ENCODE measurements at places on chromosomes 12 and 14.

GRCh38 chr12:54159140-54159539 lies 29.6 kb downstream of the SMUG1 start:
- DNase-seq, result peak; percentile 97

- DNase-seq, result no peak
These were observed 83.3 kb downstream of the PLXNC1 start for GRCh38 chr12:94231709-94232108.

- no peak for DNase-seq
These were observed 1.6 kb downstream of the MFAP5 start for GRCh38 chr12:8661016-8661415.

- DNase-seq, result no peak
These were observed 1.4 kb downstream of the FOXA1 start for GRCh38 chr14:37593511-37594237.

DNA sequence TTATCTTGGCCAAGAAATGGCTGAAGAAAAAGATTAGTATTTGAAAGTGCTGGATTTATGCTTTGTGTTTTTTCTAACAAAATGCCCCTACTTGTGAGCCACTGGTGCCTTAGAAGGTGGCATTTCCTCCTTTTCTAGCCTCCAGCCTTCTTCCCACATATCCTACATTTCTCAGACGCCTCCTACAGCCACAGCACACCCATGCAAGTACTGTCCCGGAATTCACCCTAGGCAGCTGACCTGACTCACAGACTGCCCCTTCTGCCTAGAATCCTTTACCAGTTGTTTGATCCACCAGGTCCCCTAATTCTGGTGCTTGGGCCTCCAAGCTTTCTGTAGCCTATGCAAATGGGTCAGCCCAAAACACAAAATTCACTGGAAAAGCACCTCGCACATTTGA lies 166.0 kb downstream of the FOXN3 start:
- no peak for DNase-seq

- no peak for DNase-seq
These were observed 166.1 kb upstream of the KITLG start for GRCh38 chr12:88746386-88746785.

DNA sequence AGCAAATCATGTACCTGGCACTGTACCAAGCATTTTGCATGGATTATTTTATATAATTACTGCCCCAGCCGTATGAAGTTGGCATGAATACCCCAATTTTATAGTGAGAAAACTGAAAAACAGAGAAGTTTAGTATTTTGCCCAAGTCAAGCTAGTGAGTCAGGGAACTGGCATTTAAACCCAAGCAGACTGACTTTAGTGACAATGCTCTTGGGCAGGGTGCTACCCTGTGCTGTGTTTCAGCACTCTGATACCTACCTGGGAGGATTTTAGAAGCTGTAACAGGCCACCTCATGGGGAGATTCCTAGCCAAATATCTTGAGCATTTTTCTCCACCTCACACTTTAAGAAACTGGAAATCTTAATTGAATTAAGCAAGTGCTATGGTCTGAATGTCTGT lies 98.1 kb upstream of the MAX start:
- no peak for DNase-seq

GRCh38 chr12:49777800-49778748 lies 36.7 kb downstream of the TMBIM6 start:
- peak; percentile 88 for DNase-seq

- peak; percentile 92 for DNase-seq
These were observed 7.9 kb downstream of the SETD1B start for GRCh38 chr12:121811434-121812319.

- peak; percentile 56 for DNase-seq
These were observed 60.6 kb upstream of the TMCC3 start for GRCh38 chr12:94710933-94711332.

DNA sequence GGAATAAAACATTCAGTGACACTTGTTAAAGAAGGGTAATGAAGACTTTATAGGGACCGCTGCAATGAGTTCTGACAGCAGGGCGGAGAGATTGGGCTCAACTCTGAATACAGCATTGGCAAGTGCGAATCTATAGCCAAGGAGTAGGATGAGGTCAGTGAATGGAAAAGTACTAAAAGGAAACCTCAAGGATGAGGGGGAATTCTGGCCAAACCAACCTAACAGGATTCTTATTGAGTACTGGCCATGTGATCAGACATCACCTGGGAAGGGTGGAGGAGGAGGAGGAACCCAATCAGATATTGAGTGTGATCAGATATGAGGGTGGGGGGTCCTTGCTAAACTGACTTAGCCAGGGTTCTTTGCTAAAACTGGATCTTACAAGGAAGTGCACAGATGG lies 31.0 kb downstream of the DRAM1 start:
- no peak for DNase-seq

DNA sequence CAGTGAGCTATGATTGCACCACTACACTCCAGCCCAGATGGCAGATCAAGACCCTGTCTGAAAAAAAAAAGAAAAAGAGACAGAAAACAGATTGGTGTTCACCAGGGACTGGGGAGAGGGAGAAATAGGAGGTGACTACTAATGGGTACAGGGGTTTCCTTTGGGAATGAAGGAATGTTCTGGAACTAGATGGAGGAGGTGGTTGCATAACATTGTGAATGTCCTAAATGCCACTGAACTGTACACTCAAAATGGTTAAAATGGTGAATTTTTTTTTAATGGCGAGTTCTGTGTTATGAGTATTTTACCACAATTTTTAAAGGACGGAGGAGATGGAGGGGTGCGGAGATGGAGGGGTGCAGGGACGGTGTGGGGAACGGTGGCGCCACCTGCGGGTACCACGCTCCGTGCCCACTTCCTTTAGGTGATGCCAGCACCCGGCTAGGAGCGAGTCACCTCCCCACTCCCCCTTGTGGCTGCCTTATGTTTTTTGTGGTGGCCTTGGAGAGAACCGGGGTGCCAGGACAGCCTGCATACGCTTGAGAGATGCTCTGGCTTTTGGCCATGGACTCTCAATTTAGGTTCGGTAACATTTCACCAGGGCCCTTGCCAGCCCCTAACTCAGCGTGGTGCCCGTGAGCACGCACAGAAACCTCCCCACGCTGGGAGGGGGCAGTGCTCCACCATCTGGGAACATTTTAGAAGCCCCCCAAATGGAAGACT lies 16.1 kb downstream of the UBC start:
- DNase-seq, result peak; percentile 74

DNA sequence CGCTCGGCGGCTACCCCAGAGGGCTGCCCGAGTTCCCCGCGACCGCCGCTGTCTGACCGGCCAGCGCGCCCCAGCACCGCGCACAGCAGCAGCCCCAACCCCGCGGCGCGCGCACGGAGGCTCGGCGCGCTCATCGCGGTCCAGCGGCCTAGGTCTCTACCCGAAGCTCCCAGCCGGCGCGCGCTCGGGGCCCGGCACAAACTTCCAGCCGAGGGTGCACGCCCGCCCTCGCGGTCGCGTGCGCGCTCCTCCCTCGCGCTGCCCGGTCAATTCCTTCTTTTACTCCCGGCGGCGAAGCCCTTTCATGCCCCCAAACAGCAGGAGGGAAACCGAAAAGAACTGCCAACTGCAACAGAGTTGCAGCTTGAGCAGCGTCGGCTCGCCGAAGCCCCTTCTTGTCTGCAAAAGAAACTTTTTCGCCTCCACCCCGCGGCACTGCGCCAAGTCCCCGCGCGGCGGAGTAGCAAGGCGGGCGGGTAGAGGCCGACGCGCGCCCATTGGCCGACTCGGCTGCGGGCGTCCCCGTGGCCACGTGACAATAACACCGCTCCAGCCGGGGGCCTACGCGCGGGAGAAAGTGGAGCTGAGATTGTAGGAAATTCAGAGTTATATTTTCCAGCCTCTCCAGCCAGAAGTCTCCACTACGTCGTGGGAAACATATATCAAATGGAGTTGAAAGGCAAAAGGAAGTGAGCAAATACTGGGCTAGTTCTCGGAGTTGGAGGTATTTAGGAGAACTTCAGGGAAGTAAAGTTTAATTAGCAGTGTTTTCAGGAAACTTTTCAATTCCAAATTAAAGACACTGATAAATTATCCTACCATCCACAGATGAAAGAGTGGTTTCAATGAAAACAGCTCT lies at the start of gene LRIG3:
Gene LRIG3 (minus strand): TSS at position 403 of the 859 bp plus-strand sequence. CDS start 269 bp downstream, at position 134.
- DNase-seq, result peak; percentile 92

DNA sequence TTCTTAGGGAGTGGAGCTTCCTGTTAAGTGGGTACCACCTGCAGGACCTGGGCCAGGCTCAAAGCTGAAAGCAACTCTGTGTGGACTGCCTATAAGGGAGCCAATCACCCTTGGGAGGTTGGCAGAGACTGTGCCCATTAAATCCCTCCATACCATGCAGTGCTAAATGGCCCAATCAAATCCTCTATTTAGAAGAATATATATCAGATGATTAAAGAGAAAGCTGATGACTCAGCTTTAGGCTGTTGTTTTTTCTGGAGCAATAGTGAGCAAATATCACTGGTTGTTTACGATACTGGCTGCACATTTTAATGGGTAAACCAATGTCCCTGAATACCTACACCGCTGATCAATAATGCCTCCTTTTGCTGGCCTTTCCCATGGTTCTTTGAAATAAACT lies 101.3 kb downstream of the TMX1 start:
- DNase-seq, result no peak

GRCh38 chr14:68139431-68140075 lies 320.0 kb downstream of the RAD51B start:
- no peak for DNase-seq

GRCh38 chr12:46970636-46971035 lies 108.8 kb upstream of the PCED1B start:
- no peak for DNase-seq

DNA sequence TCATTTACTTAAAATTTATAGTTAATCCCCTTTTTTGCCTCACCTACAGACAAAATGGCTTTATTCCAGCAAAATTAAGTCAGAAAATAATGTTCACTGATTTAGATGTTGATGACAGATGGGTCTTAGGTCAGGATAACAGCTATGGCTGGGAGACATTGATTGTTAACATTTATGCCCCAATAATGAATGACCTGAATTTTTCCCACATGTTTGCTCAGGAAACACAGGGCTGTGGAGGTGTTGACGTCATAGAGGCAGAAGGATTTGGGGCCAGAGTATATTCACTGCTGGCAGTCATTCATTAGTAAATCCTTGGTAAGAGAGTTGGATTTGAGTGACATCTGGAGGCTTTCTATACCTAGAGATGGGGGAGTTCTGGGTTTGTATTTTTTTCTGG lies 121.3 kb downstream of the PDE3A start:
- DNase-seq, result no peak

GRCh38 chr12:77232045-77232444 lies 166.7 kb upstream of the E2F7 start:
- DNase-seq, result no peak

- DNase-seq, result no peak
These were observed 4.8 kb upstream of the RPS6KA5 start for GRCh38 chr14:91065266-91065665.

GRCh38 chr14:58296726-58297125 lies 1.6 kb upstream of the ARID4A start:
- no peak for DNase-seq

GRCh38 chr12:46546634-46547273 lies 174.2 kb upstream of the SLC38A2 start:
- no peak for DNase-seq

DNA sequence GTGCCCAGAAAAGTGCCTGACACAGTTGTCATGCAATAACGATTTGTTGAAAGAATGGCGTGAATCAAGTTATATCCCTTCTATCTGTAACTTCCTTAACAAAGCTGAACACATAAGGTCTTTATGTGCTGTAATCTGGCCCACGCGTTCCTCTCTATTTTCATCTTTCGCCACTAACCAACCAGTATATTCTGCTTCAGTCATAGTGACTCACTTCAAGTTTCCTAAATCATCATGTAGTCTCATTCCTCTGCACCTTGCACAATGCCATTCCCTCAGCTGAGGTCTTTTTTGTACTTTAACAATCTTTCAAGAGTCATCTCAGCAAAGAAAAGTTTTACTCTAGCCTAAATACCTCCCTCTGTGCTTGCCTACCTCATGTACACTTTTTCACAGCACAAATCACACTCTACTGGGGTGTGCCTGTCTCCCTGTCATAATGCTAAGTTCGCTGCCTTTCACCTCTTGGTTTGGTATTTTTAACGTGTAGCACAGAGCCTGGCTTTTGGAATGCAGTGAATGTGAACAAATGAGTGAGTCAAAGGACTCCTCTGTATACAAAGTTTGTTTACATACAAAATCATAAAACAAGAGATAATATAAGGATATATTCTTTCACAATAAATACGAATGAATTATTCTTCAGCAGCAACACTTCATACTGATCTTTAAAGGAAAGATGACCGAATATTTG lies 2.9 kb upstream of the CMAS start:
- DNase-seq, result no peak

- no peak for DNase-seq
These were observed 29.8 kb downstream of the ANKRD9 start for GRCh38 chr14:102479777-102480176.

DNA sequence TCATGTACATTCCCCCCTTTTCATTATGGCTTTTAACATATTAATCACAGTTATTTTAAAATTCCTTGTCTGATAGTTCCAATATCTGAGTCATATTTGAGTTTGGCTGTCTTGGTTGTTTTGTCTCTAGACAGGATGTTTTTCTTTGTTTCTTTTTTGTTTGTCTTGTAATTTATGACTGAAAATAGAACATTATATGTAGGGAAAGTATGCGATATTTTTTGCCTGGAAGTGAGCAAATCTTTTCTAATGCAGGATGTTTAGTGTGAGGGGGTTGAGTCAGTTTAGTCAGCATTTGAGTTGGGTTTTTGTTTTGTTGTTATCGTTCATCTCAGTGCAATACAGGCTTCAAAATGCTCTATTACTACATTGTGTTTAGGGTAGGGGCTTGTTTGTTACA lies 239.7 kb downstream of the SNAPC1 start:
- DNase-seq, result no peak

- peak; percentile 34 for DNase-seq
These were observed 67.2 kb downstream of the RIC8B start for GRCh38 chr12:106841510-106842302.

- DNase-seq, result no peak
These were observed 861 bp downstream of the IL26 start for GRCh38 chr12:68224613-68225285.

- DNase-seq, result no peak
These were observed 995.2 kb upstream of the TMEM132C start for GRCh38 chr12:127271776-127272175.

DNA sequence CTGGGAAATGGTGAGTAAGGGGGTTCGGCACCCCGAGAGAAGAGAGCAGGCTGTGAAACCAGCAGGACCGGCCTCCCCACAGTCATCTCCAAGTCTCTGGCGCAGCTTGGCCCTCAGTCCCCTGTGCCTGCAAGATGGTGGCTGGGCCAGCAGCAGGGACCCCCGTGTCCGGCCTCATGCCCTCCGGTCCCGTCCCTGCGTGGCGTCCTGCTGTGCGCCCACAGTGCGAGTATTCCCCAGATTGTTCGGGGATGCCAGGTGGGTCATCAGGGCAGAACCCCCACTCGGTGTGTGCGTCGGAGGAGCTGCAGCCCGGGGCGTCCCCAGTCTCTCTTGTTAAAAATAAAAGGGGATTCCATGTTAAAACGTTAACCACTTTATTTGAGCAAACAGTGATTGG lies 216.9 kb upstream of the ALG10B start:
- DNase-seq, result no peak

- DNase-seq, result peak; percentile 72
These were observed 78.7 kb downstream of the NEDD1 start for GRCh38 chr12:96985515-96986362.
